ENCODE measurements at places on chromosomes 5 and 9.

DNA sequence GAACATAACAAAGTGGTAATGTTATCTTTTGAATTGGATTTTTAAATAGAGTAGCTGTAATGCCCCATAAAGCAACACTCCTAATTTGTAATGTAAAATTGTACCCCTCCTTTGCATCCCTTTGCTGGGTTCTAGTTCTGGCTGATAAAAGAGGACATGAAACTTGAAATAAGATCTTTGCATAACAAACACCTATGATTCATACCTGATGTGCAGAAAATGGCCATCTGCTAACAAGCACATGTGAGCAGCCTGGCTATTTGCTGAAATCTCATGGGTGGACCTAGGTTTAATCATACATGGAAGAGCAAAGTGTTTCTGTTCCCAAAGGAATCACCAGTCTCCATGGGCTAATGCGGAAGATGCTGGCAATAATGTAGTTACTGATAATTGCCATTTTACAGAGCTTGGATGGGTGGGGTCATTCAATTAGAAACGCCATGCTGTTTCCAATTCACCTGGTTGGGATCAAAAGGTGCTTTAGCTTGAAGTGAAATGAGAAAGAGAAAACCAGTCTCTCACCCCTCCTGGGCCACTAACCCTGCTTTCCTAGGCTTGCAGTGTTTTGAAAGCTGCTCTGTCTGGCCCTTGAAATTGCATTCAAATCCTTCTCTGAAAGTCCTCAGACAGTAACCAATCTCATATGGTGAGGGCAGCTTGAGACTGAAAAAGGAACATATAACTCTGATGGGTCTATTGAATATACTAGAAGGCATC, 585.1 kb downstream of the TLE4 start:
- DNase-seq, result no peak

- DNase-seq, result no peak
Observed at GRCh38 chr9:5578018-5578697, 50.7 kb upstream of the RIC1 start.

GRCh38 chr9:131516930-131517329, 14.1 kb downstream of the UCK1 start:
- DNase-seq, result no peak

DNA sequence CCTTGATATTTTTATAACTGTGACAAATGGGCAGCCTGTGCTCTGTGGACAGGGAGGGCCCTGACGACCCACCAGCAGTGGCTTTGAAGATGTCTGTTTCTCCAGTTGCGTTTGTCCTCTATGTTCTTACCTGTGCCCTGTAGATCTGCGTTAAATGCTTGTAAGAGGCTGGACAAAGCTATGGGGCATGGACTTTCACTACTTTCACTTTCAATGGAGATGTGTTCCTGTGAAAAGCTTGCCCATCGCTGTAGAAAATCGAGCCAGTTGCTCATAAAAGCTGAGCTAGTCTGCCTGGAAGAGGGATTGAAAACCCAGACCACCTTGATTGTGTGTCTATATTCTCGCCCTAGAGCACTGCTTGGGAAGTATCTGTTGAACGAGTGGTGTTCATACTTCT, 74.1 kb downstream of the PSAT1 start:
- no peak for DNase-seq

DNA sequence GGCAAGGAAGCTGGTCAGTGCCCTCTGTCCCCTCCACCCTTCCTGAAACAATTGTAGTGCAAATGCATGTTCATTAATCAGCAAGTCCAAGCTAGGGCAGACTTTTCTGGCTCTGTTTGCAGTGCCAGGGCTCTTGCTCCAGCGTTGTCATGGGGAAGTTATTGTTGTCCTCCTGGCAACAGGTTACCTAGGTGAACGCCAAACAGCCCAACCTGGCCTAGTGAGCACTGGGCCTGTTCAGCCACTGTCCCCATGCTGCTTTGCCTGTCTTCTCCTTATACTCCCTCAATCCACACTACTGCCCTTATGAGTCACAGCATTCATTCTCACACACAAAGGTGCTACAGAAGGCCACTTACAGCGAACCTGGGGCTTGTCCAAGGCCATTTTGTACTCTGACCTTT, 34.5 kb upstream of the GLIS3 start:
- peak; percentile 78 for DNase-seq

GRCh38 chr5:128318691-128319090, 219.4 kb downstream of the FBN2 start:
- DNase-seq, result peak; percentile 89

DNA sequence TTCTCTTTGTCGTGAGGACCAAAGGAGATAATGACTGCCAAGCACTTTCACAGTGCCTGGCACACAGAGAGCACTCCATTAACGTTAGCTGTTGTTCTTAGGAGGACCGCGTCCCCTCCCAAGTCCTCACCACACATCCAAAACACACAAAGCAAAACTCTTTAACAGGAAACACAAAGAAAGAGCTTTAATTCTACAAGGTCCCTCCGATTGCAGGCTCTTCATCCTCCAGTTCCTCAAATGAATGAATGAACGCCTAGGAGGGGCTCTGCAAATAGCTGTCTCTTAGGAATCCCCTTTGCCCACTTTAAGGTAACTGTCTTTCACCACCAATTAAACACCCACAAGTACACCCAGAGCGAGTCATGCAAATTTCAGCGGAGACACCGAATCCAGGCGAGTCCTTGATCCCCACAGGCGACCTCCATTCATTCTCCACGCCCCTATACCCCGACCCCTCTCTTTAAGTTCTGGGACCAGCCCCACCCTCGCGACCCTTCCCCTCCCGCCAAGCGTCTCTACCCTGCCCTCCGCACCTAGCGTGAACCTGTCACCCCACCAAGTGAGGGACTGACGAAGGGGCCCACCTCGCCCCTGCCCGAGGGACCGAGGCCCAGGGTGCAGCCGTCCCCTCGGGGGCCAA, 644 bp downstream of the TSC1 start:
- no peak for DNase-seq

DNA sequence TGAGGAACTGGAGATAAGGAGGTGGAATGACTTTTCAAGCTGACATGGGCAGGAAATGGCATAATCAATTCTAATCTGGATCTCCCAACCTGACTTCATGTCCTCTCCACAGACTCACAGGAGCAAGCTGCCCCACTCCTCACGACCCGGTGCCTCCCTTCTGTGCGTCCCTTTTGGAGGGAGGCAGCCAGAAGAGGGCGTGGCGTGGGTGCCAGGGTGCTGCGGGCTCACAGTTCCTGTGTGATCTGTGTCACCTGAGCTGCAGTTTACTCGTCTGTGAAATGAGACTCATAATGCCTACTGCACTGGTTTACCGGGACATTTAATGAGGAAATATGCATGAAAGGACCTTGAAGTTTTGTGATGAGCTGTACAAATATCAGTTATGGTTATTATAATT, 207.4 kb downstream of the DAB2IP start:
- no peak for DNase-seq

DNA sequence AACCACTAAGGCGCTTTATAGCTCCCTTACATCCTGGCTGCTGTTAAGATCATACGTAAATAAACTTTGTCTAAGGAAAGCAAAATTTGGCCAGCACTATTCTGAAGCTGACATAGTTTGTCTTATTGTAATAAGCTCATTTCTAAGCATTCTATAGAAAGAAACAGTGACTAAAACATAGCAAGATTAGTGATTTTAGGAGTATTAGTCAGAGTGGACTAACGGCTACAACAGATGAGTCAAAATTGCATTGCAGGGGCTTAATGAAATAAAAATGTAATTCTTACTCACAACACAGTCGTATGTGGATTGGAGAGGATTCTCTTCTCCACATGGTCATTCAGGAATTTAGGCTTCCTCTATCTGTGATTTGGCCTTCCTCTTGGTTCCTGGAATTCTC, 347.6 kb downstream of the GADD45G start:
- peak; percentile 65 for DNase-seq

GRCh38 chr5:142571371-142571770, 114.5 kb downstream of the FGF1 start:
- no peak for DNase-seq

GRCh38 chr5:90071066-90071465, 338.5 kb downstream of the CETN3 start:
- no peak for DNase-seq

GRCh38 chr5:143931476-143931875, 119.5 kb downstream of the HMHB1 start:
- no peak for DNase-seq

- DNase-seq, result no peak
Observed at GRCh38 chr9:125633116-125633745, 73.8 kb downstream of the MAPKAP1 start.

Measured in bronchial epithelial cell (primary cell).